ENCODE measurements at places on chromosomes 12 and 14. TPM values are rescaled to one million over a fixed set of nuclear protein-coding genes. Genes with fewer than 3 reads are reported as not detected.

KRT84 gene
- total RNA-seq, result not detected

RASAL1 gene
- 0.04 TPM for total RNA-seq

FGF6 gene
- 24.7 TPM for total RNA-seq

SLC25A29 gene
- total RNA-seq, result 21.4 TPM

GZMH gene
- total RNA-seq, result 0.40 TPM

OR6C2 gene
- not detected for total RNA-seq

FAM186B gene
- 0.18 TPM for total RNA-seq

PPFIBP1 gene
- total RNA-seq, result 41.9 TPM

KCNH3 gene
- 1.1 TPM for total RNA-seq

OAS2 gene
- 1.8 TPM for total RNA-seq

DNA sequence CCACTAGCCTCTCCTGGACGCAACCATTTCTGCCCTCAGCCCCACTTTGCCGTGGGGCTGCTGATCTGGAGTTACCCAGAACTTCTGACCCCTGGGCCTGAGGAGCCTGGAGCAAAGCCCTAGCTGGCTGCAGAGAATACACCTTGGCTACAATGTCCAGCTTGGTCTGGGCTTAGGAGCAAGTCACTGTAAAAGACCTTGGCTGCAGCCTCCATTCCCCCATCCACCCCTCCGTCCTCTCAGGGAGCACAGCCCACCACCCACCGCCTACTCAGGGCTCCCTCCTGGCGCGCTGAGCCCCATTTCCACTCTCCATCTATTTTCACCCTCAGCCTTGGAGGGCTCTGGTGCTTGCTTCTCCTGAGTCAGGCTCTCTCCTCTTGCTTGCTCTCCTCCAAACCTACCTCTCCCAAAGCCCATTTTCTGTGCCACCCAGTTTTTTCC, 42.9 kb downstream of the ERH start:
- no peaks in the 10 kb centered on the region for H3K27me3 ChIP-seq
- no peak overlapping the region for H3K4me3 ChIP-seq
- H3K36me3 ChIP-seq, result peaks cover 4% of the 10 kb centered on the region
- H3K27ac ChIP-seq, result peak overlapping the region; percentile 29

GRCh38 chr14:72254937-72255472, 322.8 kb downstream of the RGS6 start:
- no peaks in the 10 kb centered on the region for H3K27me3 ChIP-seq
- no peak for DNase-seq
- no peak overlapping the region for H3K27ac ChIP-seq
- no peaks in the 10 kb centered on the region for H3K4me1 ChIP-seq
- H3K4me3 ChIP-seq, result no peak overlapping the region
- no peaks in the 10 kb centered on the region for H3K36me3 ChIP-seq

- no peaks in the 10 kb centered on the region for H3K4me1 ChIP-seq
- H3K27ac ChIP-seq, result no peak overlapping the region
- no peaks in the 10 kb centered on the region for H3K27me3 ChIP-seq
Measured at GRCh38 chr14:56959869-56960268, 149.6 kb upstream of the OTX2 start.

DNA sequence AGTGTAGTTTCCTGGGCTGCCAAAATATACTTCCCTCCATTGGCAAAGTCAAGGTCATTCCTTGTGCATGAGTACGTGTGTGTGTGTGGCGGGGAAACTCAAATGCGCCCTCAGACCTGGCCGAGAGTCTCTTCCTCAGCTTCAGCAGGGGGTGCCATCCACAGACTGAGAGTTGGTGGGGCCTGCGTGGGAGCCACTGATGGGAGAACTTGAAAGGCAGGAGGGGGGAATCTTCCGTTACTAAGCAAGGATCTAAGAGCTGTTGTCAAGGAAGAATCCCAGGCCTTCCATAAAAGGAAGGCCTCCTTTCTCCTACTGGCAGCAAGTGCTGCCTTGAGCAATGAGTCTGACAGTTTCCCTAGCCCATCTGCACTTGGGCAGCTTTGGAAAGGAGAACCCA, 274.9 kb downstream of the EMP1 start:
- no peak for DNase-seq
- no peak overlapping the region for H3K27ac ChIP-seq
- H3K36me3 ChIP-seq, result no peaks in the 10 kb centered on the region
- no peaks in the 10 kb centered on the region for H3K4me1 ChIP-seq
- H3K27me3 ChIP-seq, result no peaks in the 10 kb centered on the region

DNA sequence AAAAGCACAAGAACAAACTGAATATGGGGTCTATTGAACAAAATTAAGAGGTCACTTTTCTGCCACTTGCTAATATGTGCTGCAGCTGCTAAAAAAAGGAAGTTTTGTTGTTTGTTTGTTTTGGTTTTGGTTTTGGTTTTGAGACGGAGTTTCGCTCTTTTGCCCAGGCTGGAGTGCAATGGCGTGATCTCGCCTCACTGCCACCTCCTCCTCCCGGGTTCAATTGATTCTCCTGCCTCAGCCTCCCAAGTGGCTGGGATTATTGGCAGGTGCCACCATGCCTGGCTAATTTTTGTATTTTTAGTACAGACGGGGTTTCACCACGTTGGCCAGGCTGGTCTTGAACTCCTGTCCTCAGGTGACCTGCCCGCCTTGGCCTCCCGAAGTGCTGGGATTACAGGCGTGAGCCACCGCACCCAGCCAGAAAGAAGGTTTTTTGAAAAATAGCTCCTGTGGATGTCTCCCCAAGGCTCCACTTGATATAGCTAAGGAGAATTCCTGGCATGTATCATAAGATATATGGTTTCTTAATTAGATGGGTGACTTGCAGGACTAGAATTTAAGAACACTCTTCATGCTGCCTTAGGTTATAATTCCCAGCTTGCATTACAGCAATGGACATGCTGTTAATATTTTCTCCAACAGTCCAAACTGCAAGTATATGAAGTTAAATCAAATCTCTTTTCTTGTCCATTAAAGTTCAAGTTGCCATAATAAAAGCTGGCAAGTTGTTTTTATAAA, 237.6 kb upstream of the AMIGO2 start:
- no peak overlapping the region for H3K4me3 ChIP-seq
- DNase-seq, result peak; percentile 25
- H3K36me3 ChIP-seq, result no peaks in the 10 kb centered on the region

DNA sequence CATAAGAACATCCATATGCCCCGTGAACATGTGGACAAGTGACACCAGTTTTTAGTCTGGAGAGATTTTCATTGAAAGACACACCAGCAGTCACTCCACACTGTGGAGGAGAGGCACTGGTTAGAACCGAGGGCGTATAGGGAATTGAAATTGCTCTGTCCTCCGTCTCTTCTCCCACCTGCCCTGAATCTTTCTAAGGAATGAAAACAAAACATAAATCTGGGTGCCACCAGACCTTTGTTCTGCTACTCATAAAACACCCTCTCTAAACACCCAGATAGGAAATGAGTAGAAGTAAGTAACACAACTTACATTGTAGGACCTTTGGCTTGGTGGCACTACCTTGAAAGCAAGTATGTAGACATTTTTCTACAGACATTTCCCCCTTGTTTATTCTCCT, 37.1 kb upstream of the STON2 start:
- H3K4me3 ChIP-seq, result no peak overlapping the region
- peaks cover 25% of the 10 kb centered on the region for H3K27me3 ChIP-seq
- DNase-seq, result no peak
- H3K27ac ChIP-seq, result no peak overlapping the region
- H3K36me3 ChIP-seq, result no peaks in the 10 kb centered on the region

GRCh38 chr14:74400919-74401503, 25.0 kb downstream of the SYNDIG1L start:
- H3K4me3 ChIP-seq, result no peak overlapping the region
- peaks cover 22% of the 10 kb centered on the region for H3K4me1 ChIP-seq
- H3K36me3 ChIP-seq, result no peaks in the 10 kb centered on the region
- peaks cover 19% of the 10 kb centered on the region for H3K27me3 ChIP-seq
- DNase-seq, result no peak

- DNase-seq, result no peak
- no peaks in the 10 kb centered on the region for H3K36me3 ChIP-seq
- H3K4me1 ChIP-seq, result peaks cover 14% of the 10 kb centered on the region
- no peak overlapping the region for H3K27ac ChIP-seq
- no peaks in the 10 kb centered on the region for H3K27me3 ChIP-seq
- H3K4me3 ChIP-seq, result no peak overlapping the region
Measured at GRCh38 chr12:67795236-67795635, 146.7 kb downstream of the DYRK2 start.

- peaks cover 40% of the 10 kb centered on the region for H3K4me1 ChIP-seq
- H3K4me3 ChIP-seq, result no peak overlapping the region
- no peak overlapping the region for H3K27ac ChIP-seq
- H3K27me3 ChIP-seq, result peaks cover 55% of the 10 kb centered on the region
- no peaks in the 10 kb centered on the region for H3K36me3 ChIP-seq
- no peak for DNase-seq
Measured at GRCh38 chr14:99234355-99234754, 37.6 kb downstream of the BCL11B start.
